ENCODE measurements at places on chromosomes 16 and 17.
A peak's percentile ranks its signal among the peaks of the same experiment; 100 is the strongest.

- H3K27ac ChIP-seq, result peak overlapping the region; percentile 35
- H3K4me3 ChIP-seq, result peak overlapping the region; percentile 10
- H3K36me3 ChIP-seq, result no peaks in the 10 kb centered on the region
Measured at GRCh38 chr17:65278050-65278819, 141.1 kb downstream of the RGS9 start.

DNA sequence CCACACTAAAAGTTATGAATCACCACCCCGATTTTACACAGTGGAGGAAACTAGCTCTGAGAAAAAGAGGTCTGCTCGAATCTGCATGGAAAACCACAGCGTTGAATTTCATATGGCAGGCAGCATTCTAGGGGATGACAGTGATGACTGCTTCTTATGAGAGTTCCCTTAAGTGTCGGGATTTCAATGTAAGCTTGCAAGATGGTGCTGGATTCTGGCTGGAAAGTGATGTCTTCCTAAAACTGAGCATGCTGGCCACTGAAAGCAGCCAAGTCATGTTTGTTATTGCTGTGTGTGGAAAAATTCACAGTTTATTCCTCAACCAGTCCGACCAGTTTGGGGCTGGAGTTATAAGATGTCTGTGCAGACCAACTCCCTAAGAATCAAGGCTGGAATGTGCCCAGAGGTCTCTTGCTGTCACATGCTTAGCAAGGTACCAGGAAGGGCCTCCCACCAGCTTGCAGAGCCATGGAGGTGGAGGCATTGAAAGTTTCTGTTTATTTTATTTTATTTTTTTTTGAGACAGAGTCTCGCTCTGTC lies 37.2 kb upstream of the GAN start:
- H3K27ac ChIP-seq, result peak overlapping the region; percentile 97
- DNase-seq, result no peak
- peak overlapping the region; percentile 66 for H3K4me3 ChIP-seq
- H3K36me3 ChIP-seq, result no peaks in the 10 kb centered on the region
- H3K4me1 ChIP-seq, result peaks cover 6% of the 10 kb centered on the region
- H3K27me3 ChIP-seq, result no peaks in the 10 kb centered on the region

- H3K27me3 ChIP-seq, result peaks cover 23% of the 10 kb centered on the region
- H3K4me3 ChIP-seq, result no peak overlapping the region
- DNase-seq, result no peak
- peaks cover 3% of the 10 kb centered on the region for H3K4me1 ChIP-seq
- no peak overlapping the region for H3K27ac ChIP-seq
Measured at GRCh38 chr16:86414991-86415740, 95.2 kb upstream of the FOXF1 start.

DNA sequence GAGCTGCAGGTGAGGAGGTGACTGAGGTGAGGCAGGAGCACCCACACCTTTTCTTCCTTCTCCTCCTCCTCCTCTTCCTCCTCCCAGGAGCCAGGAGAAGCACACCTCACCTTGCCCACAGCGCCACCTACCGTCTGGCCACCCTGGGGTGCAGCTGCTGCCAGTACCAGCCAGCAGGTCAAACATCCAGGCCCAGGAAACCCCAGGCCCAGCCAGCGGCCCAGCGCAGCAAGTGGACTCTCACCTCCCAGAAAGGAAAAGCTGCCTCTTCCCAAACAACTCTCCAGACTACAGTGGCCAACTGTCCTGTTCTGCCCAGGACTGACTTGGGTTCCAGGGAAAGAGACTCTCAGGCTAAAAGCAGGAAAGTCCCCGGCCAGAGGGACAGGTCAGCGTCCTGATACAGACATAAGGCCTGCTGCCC lies 22.7 kb downstream of the PEMT start:
- H3K4me1 ChIP-seq, result peaks cover 20% of the 10 kb centered on the region
- no peak overlapping the region for H3K27ac ChIP-seq
- H3K27me3 ChIP-seq, result no peaks in the 10 kb centered on the region
- no peaks in the 10 kb centered on the region for H3K36me3 ChIP-seq

GRCh38 chr17:12996357-12996756 lies 21.5 kb downstream of the ELAC2 start:
- no peak overlapping the region for H3K27ac ChIP-seq
- DNase-seq, result no peak
- peaks cover 24% of the 10 kb centered on the region for H3K36me3 ChIP-seq
- no peaks in the 10 kb centered on the region for H3K27me3 ChIP-seq
- no peak overlapping the region for H3K4me3 ChIP-seq
- H3K4me1 ChIP-seq, result no peaks in the 10 kb centered on the region

- H3K36me3 ChIP-seq, result no peaks in the 10 kb centered on the region
- H3K27ac ChIP-seq, result peak overlapping the region; percentile 26
- DNase-seq, result no peak
- no peak overlapping the region for H3K4me3 ChIP-seq
- H3K4me1 ChIP-seq, result peaks cover 31% of the 10 kb centered on the region
- peaks cover 10% of the 10 kb centered on the region for H3K27me3 ChIP-seq
Measured at GRCh38 chr17:77546772-77547241, 406.0 kb downstream of the SEC14L1 start.

DNA sequence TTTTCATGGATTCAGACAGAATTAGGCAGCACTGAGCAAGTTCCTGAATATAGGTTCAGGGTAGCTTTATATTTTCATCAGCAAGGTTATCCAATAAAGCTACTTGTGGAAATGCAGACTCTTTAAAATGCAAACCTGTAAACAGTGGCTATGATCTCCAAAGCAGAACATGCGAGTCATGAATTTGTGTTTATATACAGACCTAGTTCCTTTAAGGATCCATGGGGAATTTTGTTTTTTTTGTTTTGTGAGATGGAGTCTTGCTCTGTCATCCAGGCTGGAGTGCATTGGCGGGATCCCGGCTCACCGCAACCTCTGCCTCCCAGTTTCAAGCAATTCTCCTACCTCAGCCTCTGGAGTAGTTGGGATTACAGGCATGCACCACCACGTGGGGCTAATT lies 14.8 kb downstream of the CLEC16A start:
- H3K4me1 ChIP-seq, result peaks cover 15% of the 10 kb centered on the region
- no peaks in the 10 kb centered on the region for H3K27me3 ChIP-seq
- H3K27ac ChIP-seq, result no peak overlapping the region
- peaks cover 7% of the 10 kb centered on the region for H3K36me3 ChIP-seq

GRCh38 chr16:35210681-35211433 lies 1751.4 kb downstream of the TP53TG3F start:
- H3K27me3 ChIP-seq, result no peaks in the 10 kb centered on the region
- H3K27ac ChIP-seq, result no peak overlapping the region
- no peaks in the 10 kb centered on the region for H3K36me3 ChIP-seq
- H3K4me3 ChIP-seq, result no peak overlapping the region
- H3K4me1 ChIP-seq, result no peaks in the 10 kb centered on the region

DNA sequence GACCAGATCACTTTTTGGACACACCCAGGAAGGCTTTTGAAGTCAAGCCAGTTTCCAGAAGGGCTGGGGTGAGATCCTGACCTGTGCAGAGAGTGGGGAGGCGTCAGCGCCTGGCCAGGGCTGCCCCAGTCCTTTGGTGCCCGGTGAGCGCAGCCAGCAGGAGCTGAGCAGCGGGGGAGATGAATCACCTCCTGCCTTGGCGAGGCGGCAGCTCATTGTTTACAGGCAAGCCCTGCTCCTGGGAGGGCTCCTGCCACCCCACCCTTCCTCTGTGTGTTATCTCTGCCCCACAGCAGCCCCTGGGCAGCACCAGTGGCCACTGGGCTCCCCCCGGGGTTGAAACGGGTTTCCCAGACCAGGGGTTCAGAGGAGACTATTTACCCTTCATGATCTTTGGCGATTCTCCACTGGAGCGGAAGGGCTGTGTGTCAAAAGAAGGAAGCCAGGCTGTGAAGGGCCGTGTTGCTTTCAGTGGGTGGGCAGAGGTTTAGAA lies 14.1 kb upstream of the ITGB4 start:
- H3K27ac ChIP-seq, result no peak overlapping the region
- no peaks in the 10 kb centered on the region for H3K4me1 ChIP-seq
- H3K36me3 ChIP-seq, result peaks cover 14% of the 10 kb centered on the region
- no peak for DNase-seq

DNA sequence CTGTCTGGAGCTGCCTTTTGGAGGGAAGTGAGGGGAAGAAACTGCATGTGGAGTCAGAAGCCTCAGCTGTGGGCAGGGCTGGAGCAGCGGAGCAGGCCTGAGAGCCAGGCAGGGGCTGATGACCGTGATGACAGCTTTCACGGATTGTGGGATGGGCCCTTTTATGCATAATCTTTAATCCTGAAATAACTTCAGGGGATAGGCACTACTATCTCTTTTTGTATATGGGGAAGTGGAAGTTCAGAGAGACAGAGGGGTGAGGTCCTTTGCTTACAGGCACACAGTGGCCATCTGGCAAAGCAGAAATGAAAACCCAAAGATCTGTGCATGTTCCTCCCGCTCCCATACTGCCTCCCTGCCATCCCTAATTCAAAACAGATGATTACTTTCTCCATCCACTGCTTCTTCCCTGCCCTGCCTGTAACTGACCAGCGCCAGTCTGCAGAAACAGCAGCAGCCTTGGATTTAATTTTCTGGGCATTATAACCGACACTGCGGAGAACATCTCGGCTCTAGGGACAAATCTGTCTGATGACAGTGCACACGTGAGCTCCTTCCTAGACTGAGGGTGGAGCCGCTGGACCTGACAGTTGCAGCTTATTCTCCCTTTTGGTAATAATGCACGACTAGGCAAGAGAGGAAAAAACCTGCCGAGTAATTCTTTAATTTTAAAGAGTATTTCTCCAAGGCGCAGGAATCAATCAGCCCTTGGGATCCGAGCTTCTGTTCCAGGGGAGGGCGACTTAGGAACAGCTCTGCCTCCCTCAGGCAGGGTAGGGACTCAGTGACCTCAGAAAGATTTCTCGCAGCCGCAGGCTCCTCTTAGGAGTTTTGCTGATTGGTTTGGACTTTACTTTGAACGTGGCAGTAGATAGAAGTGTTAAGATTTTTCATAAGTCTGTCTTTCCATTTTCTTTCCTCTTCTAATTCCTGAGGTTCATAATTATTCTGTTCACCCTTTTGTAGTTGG lies 95.4 kb downstream of the UTP18 start:
- no peak for DNase-seq
- peak overlapping the region; percentile 14 for H3K4me3 ChIP-seq
- H3K4me1 ChIP-seq, result peaks cover 16% of the 10 kb centered on the region
- H3K27ac ChIP-seq, result no peak overlapping the region

GRCh38 chr17:15511142-15511541 lies 43.7 kb upstream of the CDRT4 start:
- no peak overlapping the region for H3K4me3 ChIP-seq
- DNase-seq, result no peak
- peaks cover 28% of the 10 kb centered on the region for H3K36me3 ChIP-seq

DNA sequence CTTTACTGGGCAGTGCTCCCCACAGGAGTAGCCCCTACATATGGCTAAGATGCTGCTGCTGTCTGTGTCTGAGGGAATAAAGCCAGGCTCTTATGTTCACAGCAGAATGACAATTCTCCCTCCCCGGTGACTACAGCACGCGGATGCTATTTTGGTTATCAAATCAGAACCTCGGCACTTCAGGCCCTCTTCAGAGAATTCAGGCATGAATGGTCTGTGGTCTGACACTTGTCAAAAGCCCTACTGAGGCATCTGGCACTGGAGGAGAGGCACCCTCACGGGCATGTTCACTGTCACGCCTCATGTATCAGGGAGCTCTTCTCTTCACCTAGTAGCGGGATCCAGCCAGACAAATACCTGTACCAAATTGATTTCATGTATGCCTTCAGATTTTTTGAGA lies 30.4 kb downstream of the KIAA0513 start:
- no peak overlapping the region for H3K4me3 ChIP-seq
- H3K27me3 ChIP-seq, result no peaks in the 10 kb centered on the region
- peaks cover 26% of the 10 kb centered on the region for H3K4me1 ChIP-seq

GRCh38 chr17:48484256-48484655 lies 46.6 kb downstream of the HOXB1 start:
- no peak for DNase-seq
- no peaks in the 10 kb centered on the region for H3K36me3 ChIP-seq
- peaks cover 30% of the 10 kb centered on the region for H3K4me1 ChIP-seq
- no peak overlapping the region for H3K4me3 ChIP-seq
- H3K27me3 ChIP-seq, result peaks cover 14% of the 10 kb centered on the region

DNA sequence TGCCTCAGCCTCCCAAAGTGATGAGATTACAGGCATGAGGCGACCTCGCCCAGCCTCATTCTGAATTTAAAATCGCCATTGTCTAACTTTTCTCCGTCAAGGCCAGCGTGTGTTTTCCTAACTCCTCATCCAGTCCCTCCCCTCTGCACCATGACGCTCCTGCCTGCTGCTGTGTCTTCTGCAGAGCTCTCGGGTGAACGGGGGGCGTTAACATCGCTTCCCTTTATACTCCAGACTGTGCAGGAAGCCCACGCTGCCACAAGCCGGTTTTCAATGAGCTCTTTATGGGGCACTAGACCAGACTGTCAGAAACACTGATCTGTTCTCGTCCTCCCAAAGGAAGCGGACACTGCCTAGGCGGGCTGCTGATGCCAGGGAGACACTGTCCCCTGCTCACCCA lies 13.2 kb downstream of the AANAT start:
- H3K4me1 ChIP-seq, result peaks cover 10% of the 10 kb centered on the region
- H3K27me3 ChIP-seq, result no peaks in the 10 kb centered on the region
- DNase-seq, result no peak
- H3K36me3 ChIP-seq, result no peaks in the 10 kb centered on the region
- H3K4me3 ChIP-seq, result no peak overlapping the region

GRCh38 chr17:75970626-75971025 lies 8.3 kb downstream of the ACOX1 start:
- H3K27me3 ChIP-seq, result no peaks in the 10 kb centered on the region
- H3K36me3 ChIP-seq, result peaks cover 27% of the 10 kb centered on the region
- no peak overlapping the region for H3K4me3 ChIP-seq

GRCh38 chr17:59004338-59005111 lies 102.2 kb downstream of the TRIM37 start:
- no peak overlapping the region for H3K4me3 ChIP-seq
- no peaks in the 10 kb centered on the region for H3K27me3 ChIP-seq
- peaks cover 5% of the 10 kb centered on the region for H3K4me1 ChIP-seq
- H3K27ac ChIP-seq, result peak overlapping the region; percentile 63
- DNase-seq, result no peak

- H3K4me3 ChIP-seq, result peak overlapping the region; percentile 85
- DNase-seq, result no peak
- peaks cover 12% of the 10 kb centered on the region for H3K4me1 ChIP-seq
Measured at GRCh38 chr17:82023447-82024241, 539 bp downstream of the LRRC45 start.

DNA sequence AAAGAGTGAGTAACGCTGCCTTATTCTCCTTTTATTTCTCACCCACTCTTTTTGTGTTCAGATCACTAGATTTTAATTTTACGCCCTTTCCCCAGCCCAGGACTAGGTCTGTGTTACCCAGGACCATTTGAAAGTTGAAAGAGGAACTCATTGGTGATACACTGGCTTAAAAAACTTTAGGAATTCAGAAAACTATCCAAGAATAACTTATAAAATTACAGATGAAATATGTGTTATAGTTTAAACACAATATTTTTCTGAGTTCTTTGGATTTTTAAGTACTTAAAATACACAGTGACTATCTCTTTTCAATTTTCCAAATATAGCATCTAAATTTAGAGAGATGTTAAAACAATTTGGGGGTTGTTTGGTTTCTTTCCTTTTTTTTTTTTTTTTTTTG lies 385.2 kb downstream of the CDH13 start:
- H3K4me3 ChIP-seq, result no peak overlapping the region
- peaks cover 9% of the 10 kb centered on the region for H3K27me3 ChIP-seq
- DNase-seq, result no peak
- H3K36me3 ChIP-seq, result no peaks in the 10 kb centered on the region
- no peak overlapping the region for H3K27ac ChIP-seq

- H3K27me3 ChIP-seq, result no peaks in the 10 kb centered on the region
- no peak overlapping the region for H3K4me3 ChIP-seq
- peaks cover 22% of the 10 kb centered on the region for H3K36me3 ChIP-seq
- H3K27ac ChIP-seq, result no peak overlapping the region
- no peaks in the 10 kb centered on the region for H3K4me1 ChIP-seq
- no peak for DNase-seq
Measured at GRCh38 chr17:29495011-29495410, 71.8 kb downstream of the ABHD15 start.
